ENCODE measurements at places on chromosomes 16 and 17.

GRCh38 chr16:3601614-3602319 is 9.6 kb downstream of the SLX4 start:
- no peak for DNase-seq

GRCh38 chr17:77737442-77738265 is 220.8 kb upstream of the TNRC6C start:
- no peak for DNase-seq

DNA sequence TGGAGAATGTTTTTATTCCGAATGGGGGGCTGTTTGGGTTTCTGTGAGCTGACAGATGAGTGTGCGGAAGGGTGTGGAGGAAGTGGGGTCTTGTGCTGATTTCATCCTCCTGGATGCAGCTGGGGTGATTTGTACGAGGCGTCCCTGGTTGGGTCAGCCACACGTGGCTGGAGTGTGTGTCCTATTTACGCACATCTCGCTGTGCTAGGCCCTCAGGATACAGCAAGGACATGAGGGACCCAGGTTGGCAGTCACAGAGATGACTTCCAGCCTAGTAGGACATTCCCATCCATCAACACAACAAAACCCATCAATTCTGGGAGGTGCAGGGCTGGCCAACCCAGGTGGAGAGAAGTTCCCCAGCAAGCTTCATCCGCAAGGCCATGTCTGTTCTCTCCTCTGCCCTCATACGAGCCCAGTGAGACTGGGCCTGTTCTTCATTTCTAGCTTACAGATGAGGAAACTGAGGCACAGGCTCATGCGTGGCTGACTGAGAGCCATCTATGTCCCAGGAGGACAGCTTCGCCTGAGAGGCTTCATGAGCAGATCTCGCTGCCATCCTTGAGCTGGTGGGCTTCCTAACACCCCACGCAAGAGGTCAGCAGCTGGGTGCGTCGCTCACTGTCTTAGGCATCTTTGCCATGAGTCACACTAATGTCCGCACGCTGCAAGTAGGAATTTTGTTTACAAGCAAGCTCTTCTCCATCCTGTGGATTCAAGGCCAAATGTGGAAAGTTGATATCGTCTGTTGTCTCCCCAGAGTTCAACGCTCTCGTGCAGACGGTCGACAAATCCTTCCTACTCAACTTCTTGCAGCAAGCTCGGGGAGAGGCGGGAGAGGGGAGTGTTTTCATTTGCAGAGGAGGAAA is 24.4 kb downstream of the IRF8 start:
- no peak for DNase-seq

- DNase-seq = peak; percentile 28
These were observed 19.5 kb downstream of the ATP2A3 start for GRCh38 chr17:3944485-3945388.

DNA sequence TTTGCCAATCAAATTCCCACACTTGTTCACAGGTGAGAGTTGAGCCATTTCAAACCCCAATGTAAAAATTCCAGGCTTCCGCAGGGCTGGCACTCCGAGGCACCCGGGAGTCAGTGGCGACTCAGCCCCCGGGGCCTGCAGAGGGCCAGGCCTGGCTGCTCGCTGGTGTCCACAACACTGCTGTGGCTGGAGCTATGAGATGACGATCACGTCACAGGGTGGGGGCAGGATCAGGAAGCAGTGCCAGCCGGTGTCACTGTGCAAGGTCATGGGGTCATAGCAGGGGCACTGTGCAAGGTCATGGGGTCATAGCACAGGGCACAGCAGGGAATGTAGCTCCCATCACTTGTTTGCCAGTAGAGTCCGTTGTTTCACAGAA is 7.8 kb downstream of the VPS4A start:
- DNase-seq = no peak

DNA sequence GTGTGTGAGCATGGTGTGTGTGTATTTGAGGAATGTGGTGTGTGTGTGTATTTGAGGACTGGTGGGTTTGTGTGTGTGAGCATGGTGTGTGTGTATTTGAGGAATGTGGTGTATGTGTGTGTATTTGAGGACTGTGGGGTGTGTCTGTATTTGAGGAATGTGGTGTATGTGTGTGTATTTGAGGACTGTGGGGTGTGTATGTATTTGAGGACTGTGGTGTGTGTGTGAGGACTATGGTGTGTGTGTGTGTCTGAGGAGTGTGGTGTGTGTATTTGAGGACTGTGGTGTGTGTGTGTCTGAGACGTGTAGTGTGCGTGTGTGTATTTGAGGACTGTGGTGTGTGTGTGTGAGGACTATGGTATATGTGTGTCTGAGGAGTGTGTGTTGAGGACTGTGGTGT is 18.0 kb upstream of the CACNG1 start:
- no peak for DNase-seq

DNA sequence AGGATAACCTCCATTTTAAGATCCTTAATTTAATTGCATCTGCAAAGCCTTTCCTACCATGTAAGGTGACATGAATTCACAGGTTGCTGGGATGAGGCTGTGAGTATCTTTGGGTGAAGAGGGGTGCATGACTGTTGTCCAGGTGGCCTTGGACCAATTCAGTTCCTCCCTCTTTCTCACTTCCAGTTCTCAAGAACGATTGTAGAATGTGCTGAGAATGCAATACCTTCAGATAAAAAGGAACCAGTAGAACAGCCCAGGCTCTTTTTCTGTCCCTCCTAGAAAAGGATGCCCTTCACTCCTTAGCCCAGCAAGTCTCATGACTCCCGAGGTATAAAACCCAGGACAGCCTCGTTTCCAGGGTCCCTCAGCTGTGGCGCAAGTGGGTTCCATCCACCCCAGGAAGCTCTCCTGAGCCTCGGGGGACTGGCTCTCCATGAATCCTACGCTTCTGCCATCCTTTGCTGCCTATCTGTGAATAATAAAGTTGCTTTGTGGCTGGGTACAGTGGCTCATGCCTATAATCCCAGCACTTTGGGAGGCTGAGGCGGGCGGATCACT is 61.6 kb upstream of the FA2H start:
- no peak for DNase-seq

GRCh38 chr16:89277641-89278341 is 60.3 kb downstream of the ZNF778 start:
- no peak for DNase-seq

DNA sequence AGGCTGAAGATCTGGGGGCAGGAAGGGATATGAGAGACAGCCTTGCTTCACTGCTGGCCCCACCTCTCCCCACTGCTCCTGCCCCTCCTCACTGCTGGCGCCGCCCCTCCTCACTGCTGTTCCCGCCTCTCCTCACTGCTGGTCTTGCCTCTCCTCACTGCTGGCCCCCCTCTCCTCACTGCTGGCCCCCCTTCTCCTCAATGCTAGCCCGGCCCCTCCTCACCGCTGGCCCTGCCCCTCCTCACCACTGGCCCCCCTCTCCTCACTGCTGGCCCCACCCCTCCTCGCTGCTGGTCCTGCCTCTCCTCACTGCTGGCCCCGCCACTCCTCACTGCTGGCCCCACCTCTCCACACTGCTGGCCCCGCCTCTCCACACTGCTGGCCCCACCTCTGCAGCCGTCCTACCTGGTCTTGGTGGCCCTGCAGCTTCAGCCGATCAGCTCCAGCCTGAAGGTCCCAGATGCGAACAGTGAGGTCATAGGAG is 9.5 kb upstream of the PAM16 start:
- DNase-seq = no peak

DNA sequence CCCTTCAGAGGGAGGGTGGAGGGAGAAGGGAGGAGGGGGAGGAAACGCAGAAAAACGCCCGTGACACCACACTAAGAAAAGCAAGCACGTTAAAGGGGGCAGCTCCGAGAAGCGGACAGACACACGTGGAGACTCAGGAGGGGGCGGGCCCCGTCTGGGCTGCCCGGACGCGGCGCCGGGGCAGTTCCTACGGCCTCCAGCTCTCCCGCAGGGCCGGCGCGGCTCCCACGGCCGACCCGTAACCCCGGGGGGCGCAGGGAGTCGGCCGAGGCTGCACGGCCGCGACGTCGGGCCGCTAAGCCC is 362 bp downstream of the KLHDC4 start:
- DNase-seq = peak; percentile 20

DNA sequence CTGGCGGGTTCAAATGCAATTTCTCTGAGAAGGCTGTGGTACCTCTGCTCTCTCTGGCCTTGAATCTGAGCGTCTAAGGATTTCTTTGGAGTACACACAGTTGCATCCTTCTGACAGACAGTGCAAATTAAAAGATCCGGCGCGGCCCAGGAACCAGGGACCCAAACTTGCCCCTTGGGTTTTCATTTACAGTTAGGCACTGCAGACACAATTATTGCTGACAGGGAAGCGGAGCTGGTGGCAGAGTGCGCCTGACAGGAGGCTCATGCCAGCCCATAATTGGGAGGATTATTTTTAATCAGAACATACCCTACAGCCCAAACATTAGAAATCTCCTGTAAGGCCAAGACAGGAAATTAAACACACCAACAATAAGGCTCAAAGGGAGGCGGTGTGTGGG is 1023.4 kb upstream of the RBFOX1 start:
- DNase-seq = no peak

DNA sequence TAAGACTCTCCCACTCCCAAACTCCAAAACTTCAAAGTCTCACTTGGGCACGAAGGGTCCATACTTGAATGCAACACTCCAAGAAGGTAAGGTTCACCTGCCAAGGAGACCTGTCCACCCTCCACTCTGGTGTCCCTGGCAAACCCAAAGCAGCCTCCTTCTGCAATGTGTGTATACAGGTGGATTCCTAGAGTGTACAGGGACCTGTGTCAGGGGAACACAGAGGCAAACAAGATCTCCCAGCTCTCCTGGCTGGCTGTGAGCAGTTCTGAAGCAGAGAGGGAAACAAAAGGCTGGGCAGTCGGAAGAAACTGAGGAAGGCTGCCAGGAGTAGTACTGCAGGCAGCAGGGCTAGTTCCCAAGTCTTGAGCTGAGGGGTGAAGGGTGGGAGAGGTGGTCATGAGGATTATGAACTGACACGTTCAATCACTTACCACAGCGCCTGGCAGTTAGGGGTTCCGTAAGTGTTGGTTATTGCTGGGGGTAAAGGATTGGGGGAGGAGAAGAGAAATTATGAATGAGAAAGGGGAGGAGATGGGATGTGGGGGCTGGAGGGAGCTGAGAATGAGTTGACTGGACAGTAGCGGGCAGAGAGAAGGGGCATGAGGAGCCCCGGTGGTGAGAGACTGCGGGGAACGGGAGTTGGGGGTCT is 795 bp downstream of the KCTD13 start:
- no peak for DNase-seq

GRCh38 chr17:39183045-39183444 is 14.4 kb downstream of the CACNB1 start:
- no peak for DNase-seq

- DNase-seq = no peak
These were observed 44.8 kb upstream of the NLRP1 start for GRCh38 chr17:5629128-5629527.

GRCh38 chr17:50168319-50168718 is 2.5 kb downstream of the SGCA start:
- DNase-seq = no peak

DNA sequence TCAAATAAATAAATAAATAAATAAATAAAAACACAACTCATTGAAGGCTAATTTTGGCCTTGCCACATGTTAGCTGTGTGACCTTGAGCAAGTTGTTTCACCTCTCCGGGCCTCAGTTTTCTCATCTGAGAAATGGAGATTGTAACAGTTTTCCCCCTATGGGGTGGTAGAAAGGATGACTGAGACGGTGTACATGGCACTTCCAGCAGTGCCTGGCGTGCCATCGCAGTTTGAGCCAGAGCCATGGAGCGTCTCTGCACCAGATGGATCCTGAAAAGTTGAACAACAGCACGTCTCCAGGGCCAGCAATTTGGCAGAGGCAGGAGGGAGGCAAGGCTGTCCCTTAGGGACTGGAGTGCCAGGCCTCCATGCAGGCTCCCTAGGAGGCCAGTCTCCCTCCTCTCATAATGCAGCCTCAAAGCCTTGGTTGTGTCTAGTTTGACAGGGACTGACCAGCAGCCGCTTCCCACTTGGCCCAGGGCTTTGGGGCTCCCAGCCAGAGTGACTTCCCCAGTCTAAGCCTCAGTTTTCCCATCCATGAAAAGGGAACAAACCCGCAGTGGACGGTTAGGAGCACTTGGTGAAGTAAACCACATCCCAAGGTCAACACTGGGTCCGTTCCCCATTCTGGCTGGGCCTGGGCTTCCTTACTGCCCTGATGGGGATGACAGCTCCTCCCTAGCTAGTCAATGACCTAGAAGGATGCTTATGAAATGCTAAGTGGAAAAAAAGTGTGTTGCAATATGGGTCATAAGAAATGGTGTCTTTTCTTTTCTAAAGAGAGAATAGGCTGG is 19.3 kb downstream of the SOCS1 start:
- DNase-seq = no peak

GRCh38 chr17:78572239-78573205 is 4.7 kb downstream of the DNAH17 start:
- no peak for DNase-seq

DNA sequence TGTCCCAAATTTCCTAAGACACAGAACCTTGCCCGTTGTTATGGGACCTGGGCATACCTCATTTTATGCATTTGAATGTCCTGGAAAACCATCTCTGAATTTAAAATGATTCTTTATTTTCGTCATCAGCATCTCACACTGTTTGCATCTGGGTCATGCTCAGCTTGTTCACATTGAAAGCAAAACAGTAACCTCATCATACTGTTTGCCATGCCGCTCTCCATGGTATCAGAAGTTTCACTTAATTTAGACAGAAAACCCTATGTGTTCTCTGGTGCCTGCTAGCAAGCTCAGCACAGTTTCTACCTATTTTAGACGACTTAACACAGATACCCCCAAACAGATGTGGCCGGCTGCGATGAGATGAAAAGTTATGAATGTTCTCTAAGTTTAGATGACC is 292.1 kb downstream of the SNX29 start:
- no peak for DNase-seq

DNA sequence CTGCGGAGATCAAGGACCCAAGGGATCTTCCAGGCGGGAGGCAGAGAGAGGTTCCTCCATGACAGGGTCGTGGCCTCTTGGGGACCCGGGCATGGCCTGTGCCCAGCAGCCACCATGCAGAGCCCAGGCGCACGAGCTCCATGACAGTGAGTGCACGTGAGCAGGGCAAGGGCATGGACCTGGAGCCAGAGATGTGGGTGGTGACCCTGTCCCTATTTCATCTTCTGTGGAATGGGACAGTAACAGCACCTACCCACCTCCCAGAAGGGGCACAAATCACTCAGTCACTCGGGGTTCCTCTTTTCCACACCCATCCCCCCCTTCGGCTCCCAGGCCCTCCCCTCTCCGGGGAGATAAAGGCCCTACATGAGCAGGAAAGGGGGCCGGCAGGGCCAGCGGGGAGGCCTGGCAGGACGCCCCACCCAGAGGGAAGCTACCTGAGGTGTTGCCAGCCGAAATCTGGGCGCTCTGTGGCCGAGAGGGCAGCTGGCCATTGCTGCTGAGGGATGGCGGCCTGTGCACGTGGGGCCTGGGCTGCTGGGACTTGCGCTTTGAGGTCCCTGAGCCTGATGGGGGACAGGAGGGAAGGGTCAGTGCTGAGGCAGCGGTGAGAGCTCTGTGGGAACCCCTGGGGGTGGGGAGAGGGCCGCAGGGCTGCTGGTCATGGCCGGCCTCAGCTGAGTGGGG is 10.4 kb downstream of the UBALD2 start:
- DNase-seq = no peak

DNA sequence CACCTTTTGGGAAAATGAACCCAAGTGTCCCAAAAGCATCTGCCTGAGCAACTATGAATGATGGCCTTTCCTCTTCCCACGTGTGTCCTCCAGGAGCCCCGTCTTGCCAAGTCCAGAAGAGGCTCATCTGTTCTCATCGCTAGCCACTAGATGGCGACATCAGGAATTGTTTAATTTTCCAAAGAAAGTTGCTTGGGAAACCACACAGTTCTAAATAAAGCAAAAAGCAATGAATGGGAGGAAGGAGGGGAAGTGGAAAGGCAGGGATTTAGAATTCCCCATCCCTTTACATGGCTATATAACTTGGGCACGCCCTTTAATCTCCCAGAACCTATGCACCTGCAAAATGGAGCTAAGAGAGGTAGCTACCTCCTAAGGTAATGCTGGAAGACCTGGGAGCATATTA is 9.0 kb upstream of the CDH5 start:
- no peak for DNase-seq
